A549 treated with GW870086 at 1 μM for 4 hours (cell line): ENCODE measurements at places on chromosomes 16 and 17. TPM values are rescaled to one million over a fixed set of nuclear protein-coding genes. Genes with fewer than 3 reads are reported as not detected.

TBC1D3C gene
- total RNA-seq = 0.07 TPM in 1 of 5 replicates, not detected in the others

DLG4 gene
- 4.8 to 8.2 TPM (median 6.7 TPM) in 5 replicates for total RNA-seq

NOD2 gene
- total RNA-seq = 0.05 TPM in 1 of 5 replicates, not detected in the others

CIBAR2 gene
- not detected in 5 replicates for total RNA-seq

PTX4 gene
- not detected in 5 replicates for total RNA-seq

KRTAP9-2 gene
- total RNA-seq = not detected in 5 replicates

CD19 gene
- total RNA-seq = not detected in 5 replicates

TNRC6A gene
- total RNA-seq = 22.5 to 30.6 TPM (median 27.6 TPM) in 5 replicates

HOXB5 gene
- total RNA-seq = 1.7 to 2.5 TPM (median 2.2 TPM) in 5 replicates

CTRB2 gene
- not detected in 5 replicates for total RNA-seq

CD300LG gene
- total RNA-seq = 0.05 TPM in 1 of 5 replicates, not detected in the others

MFAP4 gene
- total RNA-seq = 0.09 TPM in 1 of 5 replicates, not detected in the others

RMI2 gene
- total RNA-seq = 22.5 to 31.9 TPM (median 30.4 TPM) in 5 replicates
